ENCODE measurements at places on chromosomes 5 and 9.

DNA sequence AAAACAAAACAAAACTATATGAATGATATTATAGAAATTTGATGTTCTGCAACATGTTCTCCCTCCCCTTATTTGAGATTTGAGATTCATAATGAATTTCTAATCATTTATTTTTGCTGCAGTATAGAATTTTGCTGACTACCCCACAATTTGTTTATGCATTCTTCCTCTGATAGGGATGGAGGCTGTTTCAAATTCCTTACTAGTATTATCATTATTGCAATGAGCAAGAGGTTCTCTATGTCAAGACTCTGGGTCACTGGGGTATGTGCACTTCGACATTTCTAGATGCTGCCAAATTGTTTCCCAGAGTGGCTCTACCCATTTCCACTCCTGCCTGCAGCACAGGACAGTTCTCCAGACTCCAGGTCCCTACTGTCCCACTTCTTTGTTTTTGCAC lies 54.9 kb upstream of the DAB2IP start:
- DNase-seq = no peak

DNA sequence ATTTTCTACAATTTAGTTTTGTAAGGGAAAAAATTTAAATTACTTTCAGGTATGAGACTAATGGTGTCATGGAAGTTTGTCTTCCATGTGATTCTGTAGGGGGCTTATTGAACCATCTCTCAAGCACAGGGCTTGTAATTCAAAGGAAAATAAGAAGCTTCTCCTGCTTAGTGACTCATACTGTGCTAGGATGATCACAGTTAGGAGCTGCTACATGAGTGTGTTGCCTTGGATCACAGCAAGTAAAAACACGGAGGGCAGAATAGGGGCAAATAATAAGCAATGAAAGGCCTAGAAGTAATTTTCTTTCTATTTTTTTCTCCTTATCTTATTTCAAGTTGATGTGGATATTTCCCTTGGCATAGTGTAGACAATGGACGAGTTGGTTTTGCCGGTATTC lies 28.9 kb downstream of the TMEM167A start:
- DNase-seq = no peak

DNA sequence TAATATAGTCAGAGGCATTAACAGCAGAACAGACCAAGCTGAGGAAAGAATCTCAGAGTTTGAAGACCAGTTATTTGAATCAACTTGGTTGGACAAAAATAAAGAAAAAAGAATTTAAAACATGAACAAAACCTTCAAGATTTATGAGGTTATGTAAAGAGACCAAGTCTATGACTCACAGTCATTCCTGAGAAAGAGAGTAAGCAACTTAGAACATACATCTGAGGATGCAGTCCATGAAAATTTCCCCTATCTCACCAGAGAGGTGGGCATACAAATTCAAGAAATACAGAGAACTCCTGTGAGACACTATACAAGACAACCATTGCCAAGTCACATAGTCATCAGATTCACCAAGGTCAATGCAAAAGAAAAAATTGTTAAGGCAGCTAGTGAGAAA lies 17.4 kb upstream of the C9orf72 start:
- DNase-seq = no peak

- peak; percentile 40 for DNase-seq
These were observed 37.0 kb downstream of the B4GALT1 start for GRCh38 chr9:33129886-33130881.

DNA sequence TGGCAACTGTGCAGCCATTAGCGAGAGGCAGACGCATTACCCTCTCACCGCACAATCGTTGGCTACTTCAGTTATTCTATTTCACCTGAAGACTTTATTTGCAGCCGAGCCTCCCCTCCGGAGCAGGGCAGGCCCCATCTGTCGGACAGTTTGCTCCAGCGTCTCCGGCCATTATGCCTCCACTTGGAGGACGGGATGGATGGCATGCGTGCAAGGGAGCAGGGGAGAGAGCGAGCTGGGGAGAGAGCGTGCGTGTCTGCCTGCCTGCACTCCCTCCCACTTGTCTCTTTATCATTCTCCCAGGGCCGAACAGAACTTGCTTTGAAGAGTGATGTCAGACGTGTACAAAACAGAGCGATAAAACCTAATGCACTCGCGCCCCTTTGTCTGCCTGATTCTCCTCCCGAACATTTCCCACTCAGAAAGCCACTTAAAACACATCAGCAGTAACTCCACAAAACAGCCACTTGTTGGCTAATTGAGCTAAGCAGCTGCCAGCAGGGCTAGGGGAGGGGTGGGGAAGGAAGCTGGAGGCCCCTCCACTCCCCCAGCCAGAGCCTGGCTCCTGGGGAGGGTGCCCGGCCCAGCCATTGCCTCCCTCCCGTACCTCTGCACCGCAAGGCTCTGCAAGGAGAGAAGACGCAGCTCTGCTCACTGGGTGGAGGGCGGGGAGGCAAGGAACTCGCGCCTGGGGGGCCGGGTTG lies 43.4 kb upstream of the FUBP3 start:
- peak; percentile 95 for DNase-seq

DNA sequence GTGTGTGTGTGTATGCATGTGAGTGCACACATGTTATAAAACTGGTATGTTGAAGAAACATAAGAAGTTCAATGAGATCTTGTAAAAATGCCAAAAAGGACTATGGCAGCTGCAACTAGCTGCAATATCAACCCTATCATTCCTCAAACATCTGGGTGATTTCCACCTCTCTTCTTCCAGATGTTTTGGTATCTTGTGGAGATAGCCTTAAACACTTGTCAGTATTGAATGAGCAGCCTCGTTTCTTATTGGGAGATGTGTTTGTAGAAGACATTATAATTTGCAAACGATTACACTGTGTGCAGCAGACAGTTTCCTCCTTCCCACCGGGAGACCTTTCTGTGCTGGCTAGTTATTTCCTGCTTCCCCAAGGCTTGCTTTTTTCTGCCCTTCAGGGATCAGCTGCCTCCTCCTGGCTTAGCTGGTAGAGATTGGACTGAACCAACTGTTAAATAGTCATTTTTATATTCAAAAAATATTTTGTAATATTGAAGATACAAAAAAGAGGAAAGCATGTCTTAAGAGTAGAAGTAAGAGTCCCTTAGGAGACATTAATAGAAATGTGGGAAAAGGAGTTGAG lies 168.4 kb upstream of the MPDZ start:
- DNase-seq = peak; percentile 7

DNA sequence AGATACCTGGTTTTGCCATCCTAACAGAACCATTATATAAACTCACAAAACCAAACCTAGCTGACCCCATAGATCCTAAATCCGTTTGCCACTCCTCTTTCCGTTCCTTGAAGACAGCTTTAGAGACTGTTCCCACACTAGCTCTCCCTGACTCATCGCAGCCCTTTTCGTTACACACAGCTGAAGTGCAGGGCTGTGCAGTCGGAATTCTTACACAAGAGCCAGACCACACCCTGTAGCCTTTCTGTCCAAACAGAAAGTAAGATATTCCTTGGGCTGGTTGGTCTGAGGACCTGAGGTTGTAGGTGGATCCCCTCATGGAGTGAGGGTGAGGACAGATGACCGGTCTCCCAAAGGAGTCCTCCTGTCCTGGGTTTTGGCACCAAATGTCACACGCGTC lies 56.7 kb upstream of the NAA35 start:
- no peak for DNase-seq

- DNase-seq = peak; percentile 17
These were observed 16.0 kb downstream of the SLC36A1 start for GRCh38 chr5:151463137-151464029.

GRCh38 chr5:69202497-69202896 lies 13.1 kb downstream of the CENPH start:
- DNase-seq = no peak

GRCh38 chr5:1011741-1012312 lies 3.2 kb downstream of the NKD2 start:
- DNase-seq = no peak

Data from hematopoietic multipotent progenitor cell treated with erythropoietin and hydrocortisone succinate and interleukin-3 and kit ligand, for 6 days (in vitro differentiated cells).